ENCODE measurements at places on chromosomes 12 and 14.

- DNase-seq: no peak
These were observed 8.6 kb downstream of the RMST start for GRCh38 chr12:97471194-97471593.

- DNase-seq: no peak
These were observed 18.6 kb downstream of the GPRC5A start for GRCh38 chr12:12909995-12910420.

DNA sequence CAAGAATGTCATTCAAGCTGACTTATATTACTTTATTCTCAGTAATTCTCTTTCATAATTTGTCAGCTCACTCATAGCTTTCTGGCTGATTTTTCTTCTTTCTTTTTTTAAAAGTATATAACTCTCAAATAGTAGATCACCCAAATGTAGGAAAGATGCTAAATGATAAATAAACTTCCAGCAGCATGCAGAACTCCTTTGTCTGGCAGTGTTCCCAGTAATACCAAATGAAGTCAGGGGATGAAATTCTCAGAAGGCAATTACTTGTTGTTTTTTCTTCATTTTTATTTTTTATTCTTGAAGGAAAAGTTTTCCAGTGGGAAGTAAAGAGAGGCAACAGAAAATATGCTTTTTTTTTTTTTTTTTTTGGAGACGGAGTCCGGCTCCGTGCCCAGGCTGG is 133.3 kb upstream of the SLCO1C1 start:
- DNase-seq: no peak

DNA sequence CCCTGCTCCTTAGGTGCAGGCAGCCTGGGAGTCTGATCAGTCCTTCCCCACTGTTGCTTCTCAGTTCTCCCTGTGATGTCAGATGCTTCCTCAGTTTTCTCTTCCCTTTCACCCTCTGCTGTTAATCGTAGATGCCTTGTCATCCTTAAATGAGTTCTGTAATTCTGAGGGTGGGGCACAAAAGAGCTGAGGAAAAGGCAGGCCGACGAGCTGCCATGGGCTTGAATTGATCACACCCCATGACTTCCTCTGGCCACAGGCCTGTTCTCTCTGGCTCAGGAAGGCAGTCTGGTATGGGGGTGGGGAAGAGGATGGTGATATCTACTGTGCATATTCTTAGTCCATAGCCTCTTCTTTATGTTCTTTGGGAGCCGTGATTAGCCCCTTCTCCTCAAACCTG is 5.2 kb upstream of the AP1G2 start:
- no peak for DNase-seq

DNA sequence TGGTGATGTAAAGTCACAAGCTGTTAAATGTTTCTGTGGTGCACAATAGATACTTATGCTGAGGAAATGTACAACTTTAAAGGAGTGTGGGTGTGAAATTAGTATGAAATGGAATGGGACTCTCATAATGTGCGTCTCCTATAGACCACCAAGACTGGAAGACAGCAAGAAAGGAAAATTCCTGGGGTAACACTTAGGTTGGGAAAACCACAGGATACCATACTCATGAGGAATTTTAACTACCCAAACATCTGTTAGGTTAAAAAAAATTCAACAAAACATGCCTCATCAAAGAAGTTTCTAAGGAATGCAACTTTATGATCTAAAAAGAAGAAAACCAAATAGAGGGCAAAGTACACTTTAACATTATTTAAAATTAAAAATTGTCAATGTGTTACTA is 113.7 kb upstream of the MYF6 start:
- peak; percentile 33 for DNase-seq

DNA sequence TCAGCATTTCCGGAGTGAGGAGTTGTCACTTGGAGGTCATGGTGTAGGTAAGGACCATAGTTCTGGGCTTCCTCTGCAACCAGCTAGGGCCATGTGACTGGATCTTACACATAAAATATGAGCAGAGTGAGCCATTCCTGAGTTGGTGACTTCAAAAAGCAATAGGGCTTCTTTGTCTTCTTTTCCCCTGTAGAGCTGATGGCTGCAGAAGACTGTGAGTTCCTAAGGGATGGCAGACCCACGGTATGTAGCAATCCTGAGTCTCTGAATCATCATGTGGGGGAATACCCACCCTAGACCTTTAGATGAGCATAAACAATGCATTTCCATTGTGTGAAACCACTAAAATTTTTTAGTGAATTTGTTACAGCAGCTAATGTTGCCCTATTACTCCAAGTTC is 151.1 kb upstream of the TBX3 start:
- no peak for DNase-seq

GRCh38 chr12:90954921-90955320 is at the start of gene CCER1:
TSS of gene CCER1 (minus strand) at chr12:90955176. CDS start at chr12:90954742, 434 bp downstream.
- no peak for DNase-seq

DNA sequence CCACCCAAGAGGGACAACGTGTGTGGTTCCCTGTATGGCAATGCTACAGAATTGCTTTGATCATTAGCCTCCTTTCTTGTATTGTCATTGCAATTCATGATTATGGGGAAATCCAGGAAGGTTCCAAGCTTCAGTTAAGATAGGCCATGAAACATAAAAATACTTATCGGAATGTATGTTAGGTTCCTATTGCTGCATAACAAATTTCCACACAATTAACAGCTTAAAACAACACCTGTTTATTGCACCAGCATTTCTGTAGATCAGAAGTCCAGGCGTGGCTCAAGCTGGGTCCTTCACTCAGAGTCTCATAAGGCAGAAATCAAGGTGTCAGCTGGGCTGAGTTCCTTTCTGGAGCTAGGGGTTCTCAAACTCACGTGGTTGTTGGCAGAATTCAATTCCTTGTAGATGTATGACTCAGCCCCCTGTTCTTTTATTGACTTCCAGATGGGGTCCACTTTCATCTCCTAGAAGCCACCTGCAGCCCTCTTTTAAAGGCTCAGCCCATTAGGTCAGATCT is 365.6 kb upstream of the TMPO start:
- DNase-seq: no peak

DNA sequence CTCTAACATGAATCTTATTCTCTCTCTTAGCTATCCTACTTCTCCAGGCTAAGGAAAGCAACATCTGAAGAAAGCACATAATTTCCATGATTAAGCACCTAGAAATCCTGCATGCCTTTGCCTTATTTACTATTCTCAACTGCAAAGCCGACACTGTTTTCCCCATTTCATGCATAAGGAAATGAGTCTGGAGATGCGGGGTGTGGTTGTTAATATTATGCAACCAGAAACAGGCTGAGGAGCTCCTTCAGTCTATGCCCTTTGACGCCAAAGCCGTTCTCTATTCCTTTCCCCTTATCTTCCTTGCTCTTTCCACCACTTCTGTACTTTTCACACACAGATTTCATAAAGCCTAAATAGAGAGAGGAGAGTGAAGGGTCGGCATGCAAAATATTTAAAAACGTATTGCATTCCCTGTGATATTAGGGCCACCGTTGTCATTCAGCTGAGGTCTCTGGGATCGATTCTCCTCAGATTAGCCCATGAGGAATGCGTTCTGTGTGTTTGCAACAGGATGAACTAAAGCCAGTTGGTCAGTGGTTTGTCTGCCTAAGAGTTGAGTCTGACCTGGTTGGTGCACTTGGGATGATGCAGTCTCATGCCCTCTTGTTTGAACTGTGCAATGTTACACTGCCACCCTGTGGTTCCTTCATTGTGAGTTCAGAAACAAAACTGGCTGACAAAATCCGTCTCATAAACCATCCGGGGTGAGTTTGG is 53.1 kb upstream of the PLEKHG7 start:
- peak; percentile 79 for DNase-seq

DNA sequence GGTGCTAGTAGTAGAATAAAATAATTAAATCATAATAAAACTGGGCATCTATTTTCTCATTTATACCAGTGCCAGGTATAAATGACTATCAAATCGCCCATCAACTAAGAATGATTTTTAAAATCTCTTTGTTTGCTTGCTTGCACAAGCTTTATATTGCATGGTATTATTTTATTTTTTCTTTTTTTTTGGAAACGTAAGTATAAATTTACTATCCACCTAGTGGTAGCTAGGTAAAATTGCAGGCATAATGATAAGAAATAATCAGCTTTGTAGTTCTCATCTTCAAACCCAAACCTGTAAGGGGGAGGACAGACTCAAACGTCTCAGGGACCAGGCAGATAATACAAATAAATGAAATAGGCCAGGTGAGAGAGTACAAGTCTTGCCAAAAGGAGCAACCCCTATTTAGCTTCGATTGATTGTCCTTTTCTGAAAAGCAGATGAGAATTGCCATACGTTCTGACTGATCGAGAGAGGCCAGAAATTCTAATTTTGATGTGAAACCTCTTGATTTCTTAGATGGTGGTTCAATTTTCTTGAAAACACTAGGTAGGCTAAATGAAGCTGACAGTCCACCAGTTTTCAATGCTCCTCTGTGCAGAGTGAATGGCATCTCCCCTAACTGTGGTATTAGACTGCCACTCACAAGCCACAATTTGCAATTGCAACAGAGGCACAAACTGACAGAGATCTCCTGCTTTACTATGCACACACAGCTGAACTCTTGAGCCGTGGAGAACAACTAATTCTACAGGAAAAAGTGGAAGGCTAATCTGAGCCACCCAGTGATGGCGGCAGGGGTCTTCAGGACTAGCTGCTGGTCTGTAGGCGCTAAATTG is 189.3 kb downstream of the DACT1 start:
- DNase-seq: peak; percentile 2

- peak; percentile 49 for DNase-seq
These were observed 136.3 kb upstream of the PRICKLE1 start for GRCh38 chr12:42725809-42726208.

- peak; percentile 91 for DNase-seq
These were observed 102.5 kb downstream of the FGD4 start for GRCh38 chr12:32501835-32502333.

GRCh38 chr14:91202234-91202974 is 42.1 kb downstream of the GPR68 start:
- no peak for DNase-seq

GRCh38 chr12:32240162-32240561 is 133.5 kb downstream of the BICD1 start:
- DNase-seq: no peak

- no peak for DNase-seq
These were observed 61.6 kb upstream of the DNM1L start for GRCh38 chr12:32617534-32617933.

GRCh38 chr14:99545586-99545985 is 58.4 kb downstream of the CCDC85C start:
- no peak for DNase-seq

- peak; percentile 17 for DNase-seq
These were observed 276.6 kb downstream of the NRXN3 start for GRCh38 chr14:78446807-78447206.

DNA sequence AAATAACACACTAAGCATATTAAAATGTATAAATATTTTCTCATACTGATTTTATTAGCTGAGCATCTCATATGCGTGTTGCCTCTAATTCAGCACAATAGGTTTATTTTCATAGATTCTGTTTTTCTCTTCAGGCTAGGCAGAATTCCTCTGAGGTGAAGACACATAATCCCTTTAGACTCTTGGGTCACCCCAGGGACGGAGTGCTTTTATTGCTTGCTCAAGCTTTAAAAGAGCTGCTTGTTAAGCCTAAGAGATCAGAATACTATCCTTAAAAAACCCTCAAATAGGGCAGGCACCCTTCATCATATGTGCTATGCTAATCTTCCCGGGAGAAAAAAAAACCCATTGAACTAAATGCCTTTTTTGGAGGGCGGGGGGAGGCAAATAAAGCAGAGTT is 390.1 kb downstream of the KCNH5 start:
- no peak for DNase-seq

DNA sequence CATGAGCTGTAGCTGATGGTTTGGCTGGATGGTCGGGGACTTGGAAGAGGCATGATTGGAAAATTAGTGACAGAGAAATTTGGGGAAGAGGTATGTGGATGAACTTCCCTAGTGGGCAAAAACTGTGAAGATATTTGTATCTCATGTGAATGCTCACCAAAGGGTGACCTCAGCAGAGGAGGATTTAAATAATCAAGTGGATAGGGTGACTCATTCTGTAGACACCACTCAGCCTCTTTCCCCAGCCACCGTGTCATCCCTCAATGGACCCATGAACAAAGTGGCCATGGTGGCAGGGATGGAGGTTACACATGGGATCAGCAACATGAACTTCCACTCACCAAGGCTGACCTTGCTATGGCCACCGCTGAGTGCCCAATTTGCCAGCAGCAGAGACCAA is 60.8 kb upstream of the KRAS start:
- no peak for DNase-seq

GRCh38 chr14:93346926-93347721 is at the start of gene COX8C:
TSS of gene COX8C (plus strand) at chr14:93347182. CDS start at chr14:93347269, 87 bp downstream.
- no peak for DNase-seq

- DNase-seq: no peak
These were observed 356.7 kb upstream of the DIO2 start for GRCh38 chr14:80567905-80568536.

GRCh38 chr12:68971404-68971803 is 38.4 kb upstream of the CPM start:
- DNase-seq: peak; percentile 68

- DNase-seq: no peak
These were observed 11.6 kb upstream of the STRN3 start for GRCh38 chr14:31037709-31038221.

DNA sequence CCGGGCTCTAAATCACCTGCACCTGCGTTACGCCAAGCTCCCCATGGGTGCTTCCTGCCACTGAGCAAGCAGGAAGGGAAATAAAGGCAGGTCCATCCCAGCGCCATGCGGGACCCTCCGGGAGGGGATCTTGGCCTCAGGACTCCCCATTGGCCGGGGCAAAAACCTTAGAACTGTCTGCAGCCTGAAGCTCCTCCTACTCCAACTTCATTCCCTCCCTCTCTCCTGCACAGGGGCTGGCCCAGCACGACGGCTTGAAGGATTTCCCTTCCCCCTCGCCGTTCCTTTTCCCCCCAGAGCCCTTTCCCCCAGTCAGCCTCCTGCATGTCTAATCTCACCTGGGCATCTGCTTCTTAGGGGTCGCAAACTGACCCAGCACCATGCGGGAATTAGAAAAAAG is 137.2 kb upstream of the NCOR2 start:
- DNase-seq: no peak

- DNase-seq: no peak
These were observed 180.3 kb downstream of the RMST start for GRCh38 chr12:97642911-97643310.

- DNase-seq: no peak
These were observed 219.4 kb downstream of the LRRK2 start for GRCh38 chr12:40444174-40444573.

DNA sequence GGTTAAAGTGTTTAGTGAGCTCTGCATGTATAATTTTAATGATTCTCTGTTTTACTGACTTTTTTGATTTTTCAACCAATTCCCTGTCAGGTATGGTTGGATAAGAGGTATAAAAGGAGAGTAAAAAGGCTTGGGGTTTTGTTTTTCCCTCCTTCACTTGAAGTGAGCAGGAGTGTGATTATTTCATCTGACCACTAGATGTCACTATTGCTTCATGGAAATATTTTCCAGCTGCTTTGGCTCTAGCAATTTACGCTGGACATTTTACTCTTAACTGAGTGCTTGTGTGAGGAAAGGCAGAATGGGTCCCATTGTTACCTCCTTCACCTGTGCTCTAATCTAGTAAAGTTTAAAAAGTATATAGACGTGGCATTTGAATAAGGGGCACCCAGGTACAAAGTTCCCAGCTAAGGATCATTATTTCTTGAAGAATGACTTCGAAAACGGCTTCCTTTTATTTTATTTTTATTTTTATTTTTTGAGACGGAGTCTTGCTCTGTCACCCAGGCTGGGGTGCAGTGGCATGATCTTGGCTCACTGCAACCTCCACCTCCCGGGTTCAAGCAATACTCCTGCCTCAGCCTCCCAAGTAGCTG is 66.5 kb downstream of the TBC1D30 start:
- DNase-seq: peak; percentile 77

All from ACHN (cell line).